ENCODE measurements at places on chromosomes 2 and 18.

DNA sequence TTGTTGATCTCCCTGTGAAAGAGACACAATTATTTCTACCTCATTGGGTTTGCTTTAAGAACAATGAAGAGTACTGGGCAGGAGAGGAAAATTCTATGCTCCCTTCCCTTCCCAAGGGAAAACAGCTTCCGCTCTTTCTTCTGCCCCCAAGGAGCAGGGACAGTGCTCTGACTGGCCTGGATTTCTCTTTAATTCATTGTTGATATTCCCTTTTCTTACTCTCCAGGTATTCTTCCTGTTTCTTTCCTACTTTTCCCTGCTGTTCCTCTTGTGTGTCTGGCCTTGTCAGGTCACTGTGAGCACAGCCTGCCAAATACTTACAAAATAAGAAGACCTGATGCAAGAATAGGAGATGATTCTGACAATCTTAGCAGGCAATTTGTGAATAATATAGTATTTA lies 49.6 kb upstream of the SPAG16 start:
- DNase-seq = no peak

DNA sequence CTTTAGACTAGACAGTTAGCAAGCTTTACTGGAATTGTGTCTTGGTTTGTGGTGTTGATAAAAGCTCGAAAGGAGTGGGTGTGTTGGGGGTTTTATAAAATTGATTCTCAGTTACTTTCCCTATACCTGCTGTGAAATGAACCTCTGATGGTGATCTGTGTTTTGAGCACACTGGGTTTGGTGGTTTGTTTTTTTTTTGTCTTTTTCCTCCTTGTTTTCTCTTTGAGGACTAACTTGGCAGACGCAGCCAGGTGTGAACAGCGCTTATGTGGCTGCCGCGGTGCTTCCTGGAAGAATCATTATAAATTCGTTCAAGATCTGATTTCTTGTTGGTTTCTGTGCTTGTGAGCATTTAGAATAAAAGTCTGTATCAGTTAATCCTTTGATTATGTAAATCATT lies 28.5 kb downstream of the GRHL1 start:
- DNase-seq = no peak

DNA sequence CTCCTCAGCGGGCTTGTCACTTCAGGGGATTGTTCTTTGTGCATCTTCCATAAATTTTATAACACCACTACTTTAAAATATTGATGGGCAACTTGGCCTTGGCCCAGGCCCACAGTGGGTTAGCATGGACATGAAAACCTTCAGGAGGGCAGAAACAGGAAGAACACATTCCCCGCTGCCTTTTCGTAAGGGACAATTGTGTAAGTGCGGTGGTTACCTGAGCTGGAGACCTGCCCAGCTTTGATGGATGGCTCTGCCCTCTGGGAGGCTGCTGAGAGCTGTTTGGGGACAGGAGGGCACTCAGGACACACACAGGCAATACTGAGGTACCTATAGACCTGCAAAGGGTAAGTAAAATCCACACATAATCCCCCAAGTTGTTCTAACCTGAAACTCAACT lies 46.8 kb downstream of the FECH start:
- no peak for DNase-seq

GRCh38 chr2:80002568-80003157 lies 301.9 kb downstream of the LRRTM1 start:
- DNase-seq = no peak

- no peak for DNase-seq
Measured at GRCh38 chr2:121577381-121577780, 46.7 kb downstream of the RNU4ATAC start.

DNA sequence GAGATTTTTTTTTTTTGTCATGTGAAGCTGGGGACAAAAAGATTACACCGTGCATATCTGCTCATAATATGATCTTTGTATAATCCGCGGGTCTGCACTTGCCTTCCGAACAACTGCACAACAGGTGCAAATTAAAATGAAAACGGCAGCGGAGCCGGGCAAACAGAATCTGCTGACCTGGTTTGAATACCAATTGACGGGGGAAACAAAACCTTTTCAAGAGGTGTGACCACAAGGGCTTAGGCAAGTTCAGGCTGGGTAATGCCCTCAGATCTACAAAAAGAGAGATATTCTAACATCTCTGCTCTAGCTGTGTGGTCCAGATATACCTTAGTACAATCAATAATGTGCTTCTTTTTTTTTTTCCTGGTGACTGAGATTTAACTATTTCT lies 88.5 kb downstream of the ZEB2 start:
- DNase-seq = peak; percentile 42

DNA sequence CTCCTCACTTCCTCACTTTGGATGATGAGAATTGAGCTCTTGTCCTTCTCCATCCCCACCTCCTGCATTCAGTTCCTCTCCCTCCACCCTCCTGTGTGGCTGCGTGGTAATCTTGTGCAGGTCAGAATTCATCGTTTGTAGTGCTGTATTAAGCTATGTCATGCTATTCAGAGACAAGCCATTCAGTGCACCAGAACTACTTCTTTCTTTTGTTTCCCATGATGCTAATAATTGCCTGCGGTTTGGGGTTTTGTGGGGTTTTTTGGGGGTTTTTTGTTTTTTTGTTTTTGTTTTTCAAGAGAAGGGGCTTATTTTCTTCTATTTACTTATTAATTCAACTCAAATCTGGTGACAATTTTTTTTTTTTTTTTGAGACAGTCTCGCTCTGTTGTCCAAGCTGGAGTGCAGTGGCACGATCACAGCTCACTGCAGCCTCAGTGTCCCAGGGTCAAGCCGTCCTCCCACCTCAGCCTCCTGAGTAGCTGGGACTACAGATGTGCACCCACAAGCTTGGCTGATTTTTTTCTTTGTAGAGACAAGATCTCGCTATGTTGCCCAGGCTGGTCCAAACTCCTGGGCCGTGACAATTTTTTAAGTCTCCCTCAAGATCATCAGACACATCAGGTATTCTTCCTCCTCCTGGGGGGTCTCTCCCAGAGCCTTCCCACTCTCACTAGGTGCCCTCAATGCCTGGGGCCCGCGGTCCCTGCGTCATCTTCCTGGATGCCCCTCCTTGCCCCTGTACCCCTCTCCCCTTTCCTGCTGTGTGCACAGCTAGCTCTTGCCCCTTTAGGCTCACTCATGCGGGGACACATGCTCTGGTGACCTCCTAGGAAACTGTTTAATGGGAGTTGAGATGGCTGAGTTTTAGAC lies 37.8 kb downstream of the MAL start:
- DNase-seq = no peak

- no peak for DNase-seq
Measured at GRCh38 chr2:71792926-71793761, 339.8 kb downstream of the DYSF start.

- no peak for DNase-seq
Measured at GRCh38 chr2:113698892-113699447, 57.5 kb downstream of the SLC35F5 start.

GRCh38 chr2:227106845-227107759 lies 56.9 kb downstream of the COL4A4 start:
- peak; percentile 68 for DNase-seq
